ENCODE measurements at places on chromosomes 12 and 14.
A peak's percentile ranks its signal among the peaks of the same experiment; 100 is the strongest.

DNA sequence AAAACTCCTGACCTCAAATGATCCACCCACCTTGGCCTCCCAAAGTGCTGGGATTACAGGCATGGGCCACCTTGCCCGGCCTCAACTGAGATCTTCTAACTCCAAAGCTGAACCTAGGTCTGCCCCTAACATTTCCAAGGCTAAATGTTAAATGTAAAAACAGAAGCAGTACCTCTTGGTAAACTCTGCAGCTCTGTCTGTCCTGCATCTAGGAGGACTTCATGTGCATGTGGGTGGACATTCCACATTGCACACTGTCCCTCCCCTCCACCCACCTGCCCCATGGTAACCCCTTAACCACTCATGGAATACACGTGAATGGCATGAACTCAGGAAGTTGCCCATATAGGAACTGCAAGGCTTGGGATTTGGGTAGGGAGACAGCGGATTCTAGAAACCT is 33.1 kb downstream of the SNX6 start:
- no peak for DNase-seq

GRCh38 chr14:101876555-101876938 is 87.8 kb upstream of the DYNC1H1 start:
- DNase-seq: no peak

DNA sequence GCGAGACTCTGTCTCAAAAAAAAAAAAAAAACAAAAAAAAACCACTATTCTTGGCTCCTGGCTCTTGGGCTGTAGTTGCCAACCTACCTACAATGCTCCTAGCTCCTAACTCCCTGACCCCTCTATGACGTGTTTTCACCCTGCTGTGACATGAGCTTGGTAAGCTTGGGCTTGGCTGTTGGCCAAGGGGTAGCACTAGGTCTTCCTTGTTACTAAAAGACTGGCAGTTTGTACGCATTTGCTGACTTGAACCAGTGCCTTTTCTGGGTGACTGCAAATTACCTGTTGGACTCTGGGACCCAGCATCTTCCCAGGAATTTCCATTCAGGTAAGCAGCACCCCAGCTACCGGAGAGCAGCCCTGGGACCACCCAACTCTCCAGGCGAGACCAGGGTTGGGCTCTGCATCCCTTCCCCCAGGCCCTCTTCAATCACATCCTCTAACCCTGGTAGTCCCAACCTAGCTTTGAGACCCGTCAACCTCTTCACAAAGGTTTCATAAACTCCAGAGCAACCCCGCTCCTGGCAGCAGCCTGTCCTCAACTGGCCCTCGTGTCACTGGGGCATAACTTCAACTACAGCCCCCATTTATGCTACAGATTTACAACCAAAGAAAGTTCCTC is 8.3 kb downstream of the CDK2AP1 start:
- DNase-seq: no peak

GRCh38 chr14:59332727-59333126 is 132.5 kb downstream of the GPR135 start:
- DNase-seq: no peak

DNA sequence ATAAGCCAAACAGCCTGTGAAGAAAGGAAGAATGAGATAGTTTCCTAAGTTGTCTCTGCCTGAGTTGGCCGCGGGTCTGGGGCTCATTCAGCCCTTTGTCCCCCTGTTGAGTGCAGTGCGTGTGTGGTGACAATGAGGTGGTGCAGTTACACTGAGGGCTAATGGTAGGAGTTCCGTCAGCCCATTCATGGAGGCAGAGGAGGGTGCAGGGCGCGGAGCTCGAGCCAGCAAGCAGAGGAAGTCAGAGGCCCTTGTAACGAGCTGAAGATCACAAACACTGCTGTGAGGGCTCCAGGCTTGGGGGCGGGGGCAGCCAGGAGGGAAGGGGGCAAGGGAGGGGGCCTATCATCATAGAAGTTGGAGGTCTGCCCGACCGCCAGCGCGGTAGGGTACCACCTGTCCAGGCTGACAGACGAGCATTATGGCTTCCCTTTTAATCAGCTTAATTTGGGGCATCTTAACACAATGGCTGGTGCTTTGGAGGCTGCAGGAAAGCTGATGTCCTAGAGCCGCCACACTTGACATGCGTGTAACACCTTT is 20.5 kb downstream of the CCND2 start:
- DNase-seq: no peak

DNA sequence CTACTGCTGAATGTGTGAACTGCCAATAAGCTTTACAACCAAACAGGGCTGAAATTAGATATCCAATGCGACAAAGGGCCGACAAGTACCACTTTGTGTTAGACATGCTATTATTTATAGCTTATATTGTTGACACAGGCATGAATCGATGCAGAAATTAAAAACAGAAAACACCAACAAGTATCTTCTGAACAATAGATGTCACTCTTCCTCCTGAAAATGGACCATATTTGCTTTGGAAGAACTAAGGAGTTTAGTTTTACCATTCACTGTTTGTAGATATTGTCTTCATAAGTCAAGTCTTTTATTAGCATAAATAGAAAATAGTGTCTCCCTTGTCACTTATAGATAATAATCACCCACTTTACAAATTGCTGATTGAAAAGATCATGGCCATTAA is 86.5 kb downstream of the LRIG3 start:
- DNase-seq: peak; percentile 97

DNA sequence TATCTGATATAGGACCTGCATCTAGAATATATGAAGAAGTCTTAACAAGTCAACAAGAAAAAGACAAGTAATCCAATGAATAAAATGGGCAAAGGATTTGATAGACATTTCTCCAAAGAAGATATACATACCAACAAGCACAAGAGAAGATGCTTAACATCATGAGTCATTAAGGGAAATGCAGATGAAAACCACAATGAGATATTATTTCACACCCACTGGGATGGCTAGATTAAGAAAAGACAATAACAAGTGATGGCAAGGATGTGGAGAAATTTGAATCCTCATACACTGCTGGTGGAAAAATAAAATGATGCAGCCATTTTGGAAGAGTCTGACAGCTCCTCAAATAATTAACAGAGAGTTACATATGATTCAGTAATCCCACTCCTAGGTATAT is 502.6 kb downstream of the FUT8 start:
- DNase-seq: no peak

- no peak for DNase-seq
These were observed 56.2 kb downstream of the CRADD start for GRCh38 chr12:93733358-93733757.
